ENCODE measurements at places on chromosomes 7 and 10.

GRCh38 chr7:28686418-28686800 lies 271.7 kb downstream of the TRIL start:
- no peak for DNase-seq

DNA sequence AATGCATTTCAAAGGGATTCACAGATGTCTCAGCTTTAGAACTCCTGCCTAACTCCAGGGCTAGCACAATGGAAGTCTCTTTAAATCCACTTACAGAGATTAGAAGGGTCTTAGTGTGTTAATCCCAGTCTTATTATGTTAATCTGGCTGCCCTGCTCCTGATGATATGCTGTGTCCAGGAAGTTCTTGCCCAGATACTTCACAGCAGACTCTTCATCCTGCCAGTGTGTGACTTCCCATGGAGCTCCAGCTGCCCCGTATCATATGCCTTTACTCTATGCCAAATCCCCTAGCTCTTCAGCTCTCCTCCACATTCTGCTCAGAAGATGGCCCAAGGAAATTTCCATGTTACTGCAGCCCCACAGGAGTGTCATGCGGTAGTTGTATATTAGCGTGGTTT lies 533.8 kb downstream of the GALNT17 start:
- DNase-seq = no peak

GRCh38 chr10:78365694-78366093 lies 332.0 kb downstream of the RPS24 start:
- no peak for DNase-seq

- DNase-seq = no peak
These were observed 140.5 kb downstream of the LRRC4 start for GRCh38 chr7:127890726-127891125.

DNA sequence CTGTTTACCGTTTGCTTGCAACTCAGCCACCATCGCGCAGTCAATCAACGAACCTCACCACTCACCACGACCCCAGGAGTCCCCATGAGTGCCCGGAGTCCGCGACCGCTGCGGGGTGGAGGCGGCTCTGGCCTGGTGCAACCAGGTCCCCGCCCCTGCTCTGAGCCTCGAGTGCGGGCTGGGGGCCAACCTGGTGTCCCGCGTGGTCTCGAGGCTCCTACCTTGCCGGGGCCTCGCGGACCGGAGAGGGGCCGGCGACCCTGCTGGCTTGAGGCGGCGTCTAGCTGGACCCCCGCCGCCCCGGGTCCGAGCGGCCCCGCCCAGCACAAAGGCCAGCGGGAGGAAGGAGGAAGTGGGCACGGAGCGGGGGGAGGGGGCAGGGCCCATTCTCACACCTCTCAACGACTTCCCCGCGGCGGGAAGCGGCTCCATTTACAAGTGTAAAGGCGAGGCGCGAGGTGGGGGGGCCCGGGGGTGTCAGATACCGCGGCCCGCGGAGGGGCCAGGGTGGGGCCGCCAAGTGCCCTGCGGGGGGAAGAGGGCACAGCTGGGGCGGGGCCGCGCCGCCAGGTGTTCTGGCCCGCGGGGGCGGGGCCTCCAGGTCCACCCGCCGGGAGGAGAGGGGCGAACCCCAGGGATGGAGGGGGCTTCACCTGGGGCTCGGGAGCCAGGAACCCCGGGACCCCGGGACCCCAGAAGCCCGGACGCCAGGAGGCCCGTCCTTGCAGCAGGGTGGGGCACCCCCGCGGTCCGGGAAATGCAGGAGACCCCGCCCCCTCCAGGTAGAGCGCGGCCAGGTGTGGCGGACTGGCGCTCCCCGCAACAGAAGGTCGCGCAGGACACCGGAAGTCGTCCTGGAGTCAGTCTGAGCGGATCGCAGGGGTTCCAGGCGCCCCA lies 8.6 kb downstream of the CTBP2 start:
- DNase-seq = no peak

All from Caco-2 (cell line).